Liver (tissue), 10 donors: ENCODE measurements at places on chromosomes 6 and 20. TPM values are rescaled to one million over a fixed set of nuclear protein-coding genes. Genes with fewer than 3 reads are reported as not detected.

DNA sequence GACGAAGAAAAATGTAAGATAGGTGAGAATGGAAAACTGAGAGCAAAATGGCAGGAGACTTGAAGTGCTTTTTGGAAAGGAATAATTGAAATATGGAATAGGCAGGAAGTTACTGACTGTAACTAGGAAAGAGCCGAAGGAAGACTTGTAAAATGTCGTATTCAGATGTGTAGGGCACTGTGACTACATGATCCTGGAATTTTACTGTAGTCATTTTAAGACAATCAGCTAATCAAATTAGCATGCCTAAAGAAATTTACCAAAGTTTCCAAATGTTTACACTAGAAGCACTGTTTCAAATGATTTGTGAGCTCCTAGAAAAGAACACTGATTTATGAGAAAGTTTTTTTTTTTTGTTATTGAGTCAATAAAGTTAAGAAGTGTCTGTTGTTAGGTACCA, 21.2 kb upstream of the ADIG start:
- no peak overlapping the region for H3K4me3 ChIP-seq
- no peaks in the 10 kb centered on the region for H3K27me3 ChIP-seq
- H3K4me1 ChIP-seq = no peaks in the 10 kb centered on the region
- no peak for DNase-seq
- peaks cover 42% of the 10 kb centered on the region for H3K36me3 ChIP-seq
- H3K27ac ChIP-seq = no peak overlapping the region

- DNase-seq = no peak
- H3K27ac ChIP-seq = no peak overlapping the region
- no peaks in the 10 kb centered on the region for H3K4me1 ChIP-seq
- H3K36me3 ChIP-seq = no peaks in the 10 kb centered on the region
These were observed 128.3 kb downstream of the TSHZ2 start for GRCh38 chr20:53100476-53100911.

The TPD52L1 gene
- polyA plus RNA-seq = 63.5 TPM

The HCK gene
- 1.8 TPM for polyA plus RNA-seq

The GPR31 gene
- polyA plus RNA-seq = not detected

DNA sequence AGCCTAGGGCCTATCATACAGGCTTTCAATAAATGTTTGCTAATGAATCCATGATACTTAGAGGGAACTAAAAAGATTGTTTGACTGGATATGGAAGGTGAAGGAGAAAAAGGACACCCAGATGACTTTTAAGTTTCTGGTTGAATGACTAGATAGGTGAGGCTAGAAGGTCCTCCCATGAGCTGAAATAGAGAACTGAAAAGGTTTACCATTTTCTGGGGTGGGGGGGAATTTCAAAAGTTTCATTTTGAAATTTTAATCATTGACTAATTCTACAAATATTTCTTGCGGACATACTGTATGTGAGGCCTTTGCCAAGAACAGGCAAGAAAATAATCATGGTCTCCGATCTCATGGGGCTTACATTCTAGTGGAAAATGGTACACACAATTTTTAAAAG, 17.9 kb upstream of the ZBTB2 start:
- DNase-seq = no peak
- no peak overlapping the region for H3K4me3 ChIP-seq
- H3K27ac ChIP-seq = no peak overlapping the region
- no peaks in the 10 kb centered on the region for H3K4me1 ChIP-seq
- peaks cover 6% of the 10 kb centered on the region for H3K36me3 ChIP-seq

DNA sequence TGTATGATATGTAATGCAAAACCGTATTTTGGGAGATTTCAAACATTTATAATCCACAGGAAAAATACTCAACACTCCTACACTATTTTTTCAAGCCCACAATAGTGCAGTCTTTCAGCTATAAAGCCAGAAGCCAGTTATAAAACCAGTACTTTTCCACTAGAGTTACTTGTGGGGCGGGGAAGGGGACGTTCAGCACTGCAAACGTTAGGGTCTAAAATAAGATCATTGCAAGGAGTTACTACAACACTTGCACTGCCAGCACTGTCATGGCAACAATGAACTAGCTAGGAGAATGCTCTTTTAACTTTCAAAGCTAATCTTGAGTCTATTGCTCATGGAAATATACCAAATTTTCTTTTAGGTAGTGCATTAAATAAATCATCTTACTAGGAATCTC, 14.7 kb downstream of the SESN1 start:
- H3K4me3 ChIP-seq = no peak overlapping the region
- no peaks in the 10 kb centered on the region for H3K36me3 ChIP-seq
- DNase-seq = no peak
- H3K27me3 ChIP-seq = no peaks in the 10 kb centered on the region

- H3K4me3 ChIP-seq = no peak overlapping the region
- H3K27ac ChIP-seq = no peak overlapping the region
These were observed 114.4 kb upstream of the PRND start for GRCh38 chr20:4607287-4607713.

- no peaks in the 10 kb centered on the region for H3K36me3 ChIP-seq
- peaks cover 3% of the 10 kb centered on the region for H3K4me1 ChIP-seq
- no peak for DNase-seq
- H3K27me3 ChIP-seq = no peaks in the 10 kb centered on the region
- no peak overlapping the region for H3K4me3 ChIP-seq
These were observed 101.2 kb upstream of the TRAF3IP2 start for GRCh38 chr6:111706841-111707391.
